ENCODE measurements at places on chromosomes 2 and 18.

- DNase-seq = no peak
Measured at GRCh38 chr2:11998218-11998617, 251.8 kb downstream of the LPIN1 start.

GRCh38 chr18:34938090-34938489 lies 103.1 kb upstream of the MAPRE2 start:
- DNase-seq = no peak

DNA sequence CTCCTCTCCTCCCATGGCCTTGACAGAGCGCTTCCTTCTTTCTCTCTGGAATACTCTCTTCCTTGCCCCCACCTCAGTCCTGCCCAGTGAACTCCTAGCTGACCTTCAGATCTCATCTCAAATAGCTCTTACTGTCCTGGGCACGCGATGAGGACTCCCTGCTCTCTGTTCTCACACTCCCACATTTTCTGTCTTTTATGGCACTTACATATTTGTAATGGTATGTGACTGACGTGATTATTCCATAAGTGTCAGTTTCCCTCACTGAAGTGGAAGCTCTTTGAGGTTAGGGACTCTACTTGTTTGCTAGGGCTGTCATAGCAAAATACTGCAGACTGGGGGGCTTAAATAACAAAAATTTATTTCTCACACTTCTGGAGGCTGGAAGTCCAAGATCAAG lies 1.7 kb upstream of the DYSF start:
- DNase-seq = no peak

DNA sequence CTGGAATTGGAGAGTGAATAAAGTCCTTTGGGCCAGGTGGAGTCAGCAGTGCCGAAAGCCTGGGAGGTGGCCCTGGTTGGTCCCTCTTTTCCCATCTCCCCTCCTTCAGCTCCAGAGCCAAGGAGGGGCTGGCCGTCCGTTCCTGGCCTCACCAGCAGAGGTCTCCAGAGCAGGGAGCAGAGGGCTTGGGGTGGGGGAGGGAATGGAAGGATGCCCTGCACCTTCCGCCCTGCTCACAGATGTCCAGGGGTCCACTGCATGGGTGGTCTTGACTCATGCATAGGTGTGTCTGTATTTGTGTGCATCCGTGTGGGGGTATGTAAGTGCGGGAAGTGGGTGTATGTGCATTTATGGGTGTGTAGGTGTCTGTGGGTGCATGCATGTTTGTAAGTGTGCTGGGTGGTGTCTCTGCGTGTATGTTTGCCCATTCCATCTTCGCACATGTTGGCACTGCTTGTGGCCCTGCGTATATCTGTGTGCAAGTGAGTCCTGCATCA lies 201.8 kb downstream of the ZFP36L2 start:
- DNase-seq = no peak

GRCh38 chr2:233264667-233265066 lies 13.2 kb downstream of the ATG16L1 start:
- no peak for DNase-seq

- no peak for DNase-seq
Measured at GRCh38 chr2:175817221-175817620, 184.8 kb downstream of the LNPK start.

All from stimulated activated CD4-positive, alpha-beta T cell treated with anti-CD3 and anti-CD28 coated beads, TNF-alpha, amount 100 ng/mL, for 24 hours (primary cell).